Mesendoderm (in vitro differentiated cells): ENCODE measurements at places on chromosomes 12 and 14.

DNA sequence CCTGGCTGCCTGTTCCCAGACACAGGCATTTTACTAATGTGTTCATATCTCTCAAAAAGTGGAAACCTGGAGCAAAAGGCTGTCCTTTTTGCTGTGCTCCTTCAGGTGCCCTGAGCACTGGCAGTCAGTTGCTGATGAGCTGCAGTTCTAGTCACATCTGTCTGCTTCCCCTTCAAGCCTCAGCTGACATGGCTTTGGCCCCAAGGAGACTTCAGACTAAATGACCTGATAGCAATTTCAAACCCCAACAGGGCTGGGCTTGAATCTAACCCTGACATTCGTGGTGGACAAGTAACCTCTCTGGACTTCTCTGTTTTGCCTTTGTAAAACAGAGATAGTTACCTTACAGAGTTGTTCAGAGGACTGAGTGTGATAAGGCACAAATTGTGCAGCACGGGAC lies 5.7 kb downstream of the SERPINA9 start:
- no peak for DNase-seq

- DNase-seq, result no peak
Measured at GRCh38 chr14:96108061-96108795, 69.1 kb downstream of the C14orf132 start.

DNA sequence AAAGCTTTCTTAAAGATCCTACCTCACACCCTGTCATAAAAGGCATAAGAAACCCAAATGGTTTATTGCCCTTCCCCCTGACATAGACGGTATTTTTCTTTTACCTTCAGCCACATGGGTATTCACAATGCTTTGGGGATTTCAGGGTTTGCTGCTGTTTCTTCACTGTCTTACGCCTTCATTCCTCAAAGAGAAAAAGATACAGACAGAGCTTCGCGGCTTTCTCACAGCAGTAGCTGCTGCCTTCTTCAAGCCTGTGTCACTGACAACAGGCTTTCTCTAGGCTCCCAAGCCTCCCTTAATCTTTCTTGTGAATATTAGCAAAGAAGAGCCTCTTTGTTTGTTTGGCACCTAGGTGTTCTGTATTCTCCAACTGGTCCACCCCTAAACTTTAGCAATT lies 197.4 kb upstream of the ARID2 start:
- DNase-seq, result peak; percentile 57

- peak; percentile 20 for DNase-seq
Measured at GRCh38 chr12:104475271-104475670, 18.5 kb downstream of the CHST11 start.
